ENCODE measurements at places on chromosomes 2 and 18.

DNA sequence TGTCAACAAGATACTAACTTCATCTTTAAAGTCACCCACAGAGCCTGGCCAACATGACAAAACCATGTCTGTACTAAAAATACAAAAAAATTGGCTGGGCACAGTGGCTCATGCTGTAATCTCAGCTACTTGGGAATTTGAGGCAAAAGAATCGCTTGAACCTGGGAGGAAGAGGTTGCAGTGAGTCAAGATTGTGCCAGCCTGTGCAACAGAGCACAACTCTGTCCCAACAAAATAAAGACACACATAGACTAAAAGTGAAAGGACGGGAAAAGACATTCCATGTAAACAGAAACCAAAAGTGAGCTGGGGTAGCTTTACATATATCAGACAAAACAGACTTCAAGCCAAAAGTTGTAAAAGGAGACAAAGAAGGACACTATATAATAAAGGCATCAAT, 34.8 kb downstream of the USP34 start:
- DNase-seq, result no peak

DNA sequence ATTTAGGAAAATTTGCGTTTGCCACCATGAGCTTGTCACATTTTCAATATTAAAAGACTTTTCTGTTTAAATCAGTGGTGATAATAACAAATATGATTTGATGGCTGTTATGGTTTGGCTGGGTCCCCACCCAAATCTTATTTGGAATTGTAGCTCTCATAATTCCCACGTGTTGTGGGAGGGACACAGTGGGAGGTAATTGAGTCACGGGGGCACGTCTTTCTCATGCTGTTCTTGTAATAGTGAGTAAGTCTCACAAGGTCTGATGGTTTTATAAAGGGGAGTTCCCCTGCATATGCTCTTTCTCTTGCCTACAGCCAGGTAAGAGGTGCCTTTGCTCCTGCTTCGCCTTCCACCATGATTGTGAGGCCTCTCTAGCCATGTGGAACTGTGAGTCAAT, 83.4 kb upstream of the RGPD4 start:
- no peak for DNase-seq

DNA sequence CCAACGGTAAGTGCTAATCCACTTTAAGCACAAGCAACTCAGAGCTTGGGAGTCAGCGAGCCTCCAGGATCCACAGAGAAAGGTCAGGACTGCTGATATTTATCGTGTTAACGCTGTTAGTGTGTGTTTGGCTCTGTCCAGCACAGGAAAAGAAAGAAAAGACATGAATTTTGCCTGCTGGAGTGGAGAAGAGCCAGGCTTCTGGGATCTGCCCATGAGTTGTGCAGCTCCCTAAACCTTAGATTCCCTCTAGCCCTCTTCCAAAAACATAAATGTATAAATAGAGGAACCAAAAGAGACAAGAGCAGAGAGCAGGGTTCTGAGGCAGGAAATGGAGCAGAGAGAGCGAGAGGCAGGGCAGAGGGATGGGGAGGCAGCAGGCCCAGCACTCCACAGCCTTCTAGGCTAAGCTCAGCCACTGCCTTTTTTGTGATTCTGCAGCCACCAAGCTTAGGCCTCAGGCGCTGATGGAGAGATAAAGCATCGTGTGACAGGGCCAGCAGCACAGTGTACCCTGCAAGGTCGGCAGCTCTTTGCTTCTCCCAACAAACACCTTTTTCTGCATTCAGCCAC, 14.5 kb upstream of the MAT2A start:
- peak; percentile 39 for DNase-seq

GRCh38 chr2:153990771-153991170, 119.0 kb downstream of the GALNT13 start:
- no peak for DNase-seq

DNA sequence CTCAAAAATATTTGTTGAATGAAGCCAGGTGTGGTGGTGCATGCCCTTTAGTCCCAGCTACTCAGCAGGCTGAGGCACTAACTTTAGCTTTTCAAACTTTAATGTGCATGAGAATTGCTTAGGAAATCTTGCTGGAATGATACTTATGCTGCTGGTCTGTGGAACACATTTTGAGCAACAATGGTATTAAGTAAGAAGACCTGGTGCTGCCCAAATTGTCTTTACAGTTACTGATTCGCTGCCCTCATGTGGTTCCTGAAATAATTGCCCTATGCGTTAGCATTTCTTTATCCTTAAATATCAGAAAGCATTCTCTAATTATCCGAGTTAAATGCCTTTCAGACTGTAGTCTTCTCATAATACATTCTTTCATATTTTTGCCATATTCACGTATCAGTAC, 76.0 kb upstream of the SESTD1 start:
- peak; percentile 18 for DNase-seq

- DNase-seq, result peak; percentile 28
These were observed 225.5 kb downstream of the AGAP1 start for GRCh38 chr2:235719146-235719942.

DNA sequence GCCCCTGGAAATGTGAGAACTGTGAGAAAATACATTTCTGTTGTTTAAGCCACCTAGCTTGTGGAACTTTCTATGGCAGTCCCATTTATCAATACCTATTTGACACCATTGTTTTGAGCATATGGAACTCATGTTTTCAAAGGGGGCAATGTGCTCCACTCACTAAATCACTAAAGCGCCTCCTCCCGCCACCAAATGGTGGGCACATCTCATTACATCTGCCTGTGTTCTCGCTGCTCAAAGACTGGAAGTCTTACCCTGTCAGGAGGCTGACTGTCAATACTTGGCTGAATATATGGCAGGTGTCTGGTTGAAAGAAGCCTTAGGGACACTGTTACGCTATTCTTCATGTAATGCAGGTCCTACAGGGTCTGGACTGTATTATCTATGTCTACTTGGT, 767.7 kb downstream of the TSN start:
- DNase-seq, result no peak

DNA sequence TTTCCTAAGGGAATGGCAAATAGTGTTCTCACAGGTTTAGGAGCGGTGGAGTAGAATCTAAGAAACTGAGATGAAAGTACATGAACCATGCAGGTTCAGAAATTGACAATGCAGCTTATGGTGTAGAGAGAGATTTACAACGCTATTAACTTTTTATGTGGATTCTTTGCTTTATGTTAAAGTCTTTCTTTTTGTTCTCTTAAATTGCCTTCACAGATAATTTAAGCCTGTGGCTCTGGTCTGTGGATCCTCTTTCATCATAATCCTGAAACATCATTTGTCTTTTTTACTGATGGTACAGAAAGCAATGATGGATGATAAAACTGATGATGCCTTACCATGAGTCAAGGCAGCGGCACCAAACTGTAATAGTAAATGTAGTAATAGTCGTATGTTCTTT, 30.3 kb downstream of the SOCS6 start:
- no peak for DNase-seq

DNA sequence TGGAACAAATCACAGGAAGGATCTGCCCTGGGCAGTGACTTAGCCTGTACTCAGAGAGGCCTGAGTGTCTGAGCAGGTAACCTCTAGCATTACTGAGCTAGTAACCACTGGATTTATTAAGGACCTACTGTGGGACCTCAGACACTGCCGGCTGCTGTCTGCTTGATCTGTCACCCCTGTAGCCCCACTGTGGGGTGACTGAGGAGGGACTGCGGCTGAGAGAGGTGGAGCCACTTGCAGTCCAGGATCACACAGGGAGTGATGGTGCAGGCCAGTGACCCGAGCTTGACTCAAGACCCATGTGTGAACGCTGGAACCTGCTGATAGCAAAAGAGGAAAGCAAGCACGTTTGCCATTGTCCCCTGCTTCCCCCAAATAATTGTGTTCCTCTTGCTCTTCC, 15.6 kb downstream of the CHMP1B start:
- no peak for DNase-seq

GRCh38 chr2:127508023-127508630, 18.2 kb downstream of the IWS1 start:
- DNase-seq, result no peak

DNA sequence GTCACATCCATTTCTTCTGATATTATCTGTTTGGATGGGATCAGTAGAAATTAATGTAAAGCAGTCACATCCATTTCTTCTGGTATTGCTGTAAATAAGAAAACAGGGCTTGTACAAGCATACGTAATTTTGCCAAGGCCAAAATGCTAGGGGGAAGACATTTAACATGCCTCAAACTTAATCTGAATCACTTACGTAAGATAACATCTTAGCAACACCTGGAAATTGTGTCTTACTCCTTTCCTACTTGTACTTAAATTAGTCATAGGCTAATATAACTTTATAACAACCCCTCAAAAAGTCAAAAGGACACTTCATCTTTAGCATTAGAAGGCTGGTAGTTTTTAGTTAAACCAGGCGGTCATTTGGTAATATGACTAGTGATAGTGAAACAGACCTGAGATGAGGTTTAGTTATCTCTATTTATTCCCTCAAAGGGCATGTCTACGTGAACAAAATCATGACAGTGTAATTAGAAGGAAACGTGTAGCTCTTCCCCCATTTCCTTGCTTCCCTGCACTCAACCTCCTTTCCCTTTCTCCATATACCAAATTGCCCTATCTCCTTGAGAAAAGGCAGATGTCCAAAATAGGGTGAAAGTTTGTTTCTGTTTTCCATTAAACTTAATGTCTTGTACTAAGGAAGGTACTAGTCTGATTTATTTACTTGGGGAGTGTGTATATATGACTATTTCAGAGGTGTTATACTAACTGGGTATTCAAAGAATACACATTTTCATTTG, 99.3 kb upstream of the FZD5 start:
- DNase-seq, result no peak

DNA sequence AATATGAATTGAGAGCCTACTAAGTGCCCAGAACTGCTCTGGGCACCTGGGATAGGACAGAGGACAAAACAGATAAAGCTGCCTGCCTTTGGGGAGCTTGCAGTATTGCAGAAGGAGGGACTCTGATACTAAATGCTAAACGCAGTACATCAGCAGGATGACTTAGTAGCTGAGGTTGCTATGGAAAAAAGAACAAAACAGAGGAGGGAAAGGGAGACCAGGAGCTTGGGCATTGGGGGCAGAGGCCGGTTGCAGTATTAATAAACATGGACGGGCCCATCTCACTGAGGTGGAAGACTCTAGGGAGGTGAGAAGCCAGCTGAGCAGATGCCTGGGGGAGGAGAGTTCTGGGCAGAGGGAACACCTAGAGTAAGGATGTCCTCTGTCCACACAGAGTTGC, 66.1 kb upstream of the SP3 start:
- no peak for DNase-seq

DNA sequence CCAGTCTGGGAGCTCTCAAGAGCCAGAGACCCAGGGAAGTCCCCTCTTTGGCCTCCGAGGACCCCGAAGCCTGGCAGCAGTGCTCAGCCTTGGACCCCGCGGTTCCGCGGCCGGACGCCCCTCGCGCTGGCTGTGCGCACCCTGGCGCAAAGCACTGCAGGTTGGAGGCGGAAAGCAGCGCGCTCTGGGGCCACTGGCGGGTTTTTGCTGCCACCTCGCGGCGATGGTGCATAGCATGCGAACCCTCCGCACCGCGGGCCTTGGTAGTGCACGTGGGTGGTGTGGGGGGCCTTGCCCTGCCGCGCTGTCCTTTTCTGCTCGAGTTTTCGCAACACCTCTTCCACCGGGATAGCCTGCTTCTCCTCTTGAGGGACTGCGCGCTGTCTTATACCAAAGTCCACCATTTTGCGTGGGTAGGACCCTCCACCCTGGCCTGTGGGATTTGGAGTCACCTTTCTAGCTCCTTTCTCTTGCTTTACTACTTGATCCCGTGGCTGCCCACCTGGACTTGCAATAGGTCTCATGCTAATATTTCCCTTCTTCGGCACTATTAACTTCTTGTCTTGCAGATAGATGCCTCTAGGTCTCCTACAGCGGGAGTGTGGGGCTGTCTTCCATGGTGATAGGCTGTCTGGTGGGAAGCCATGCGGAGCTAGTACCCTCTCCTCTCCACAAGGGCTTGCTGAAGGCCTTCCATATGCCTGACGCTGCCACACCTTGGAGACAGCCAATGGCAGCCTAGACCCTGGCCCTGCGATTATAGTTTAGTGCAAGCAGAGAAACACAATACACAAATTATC, 14.3 kb downstream of the SIX3 start:
- DNase-seq, result peak; percentile 64

GRCh38 chr2:232533944-232534710, 5.4 kb upstream of the CHRNG start:
- DNase-seq, result no peak

DNA sequence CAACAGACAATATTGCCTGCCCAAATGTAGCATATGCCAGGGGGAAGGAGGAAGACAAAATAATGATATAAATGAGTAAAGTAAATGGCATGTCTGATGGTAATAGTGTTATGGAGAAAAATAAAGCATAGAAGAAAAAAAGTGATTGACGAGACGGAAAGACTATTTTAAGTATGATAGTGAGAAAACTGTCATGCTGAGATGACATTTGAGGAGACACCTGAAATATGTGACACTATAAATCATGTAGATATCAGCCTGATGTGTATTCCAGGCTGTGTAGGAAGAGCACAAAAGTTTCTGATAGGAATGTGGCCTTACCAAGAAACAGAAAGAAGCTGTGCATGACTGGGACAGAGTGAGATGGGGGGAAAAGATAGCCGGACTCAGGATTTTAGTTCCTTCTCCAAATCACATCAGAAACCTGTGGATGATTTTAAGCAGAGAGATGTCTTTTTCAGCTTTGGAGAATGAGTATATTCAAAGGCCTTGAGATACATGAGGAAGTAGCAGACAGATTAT, 387.3 kb upstream of the SYT4 start:
- no peak for DNase-seq

DNA sequence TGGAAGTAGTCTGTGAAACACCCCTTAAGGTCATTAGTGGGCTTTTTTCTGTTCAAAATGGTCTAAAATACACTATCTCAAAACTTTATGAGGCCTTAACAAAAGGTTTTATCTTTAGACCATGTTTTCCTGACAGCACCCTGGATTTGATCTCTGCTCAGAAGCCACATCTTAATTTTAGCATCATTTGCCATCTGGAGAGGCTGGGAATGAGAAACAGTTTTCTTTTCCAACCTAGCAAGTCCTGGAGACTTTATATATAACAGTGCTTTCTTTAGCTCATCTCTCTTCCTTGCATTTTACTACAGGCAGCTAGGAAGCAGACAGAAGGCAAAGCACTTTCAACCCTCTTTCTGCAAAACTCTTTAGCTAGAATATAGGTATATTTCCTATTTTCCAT, 62.7 kb upstream of the CYTIP start:
- no peak for DNase-seq

DNA sequence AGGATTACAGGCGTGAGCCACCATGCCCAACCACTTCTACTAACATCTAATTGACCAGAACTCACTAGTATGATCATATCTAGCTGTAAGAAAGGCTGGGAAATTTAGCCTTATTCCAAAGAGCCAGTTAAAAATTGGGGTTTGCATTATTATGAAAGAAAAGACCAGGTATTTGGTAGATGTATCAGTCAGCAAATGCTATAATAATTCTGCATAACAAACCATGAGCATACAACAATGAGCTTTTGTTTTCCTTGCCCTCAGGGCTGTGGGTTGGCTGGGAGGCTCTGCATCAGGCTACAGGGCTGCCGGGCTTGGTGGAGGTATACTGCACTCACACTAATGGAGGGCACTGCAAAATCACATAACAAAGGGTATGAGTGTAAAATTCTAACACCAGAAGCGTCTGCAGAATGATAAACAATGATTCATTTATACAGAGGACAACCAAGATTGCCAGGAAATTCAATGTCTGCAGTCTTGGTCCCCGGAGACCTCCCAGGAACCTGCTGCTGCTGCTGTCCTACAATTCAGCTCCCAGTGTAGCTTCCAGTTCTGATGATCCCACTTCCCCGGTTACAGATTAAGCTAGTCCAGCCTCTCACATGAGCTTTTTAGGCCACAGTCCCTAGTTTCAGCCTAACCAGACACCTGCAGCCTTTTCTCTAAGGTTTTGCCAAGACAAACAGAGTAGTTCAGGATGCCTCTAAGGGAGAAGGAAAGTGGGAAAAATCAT, 32.2 kb upstream of the ST3GAL5 start:
- DNase-seq, result no peak

GRCh38 chr2:201237486-201238123, 22.7 kb upstream of the CASP8 start:
- no peak for DNase-seq
